ENCODE measurements at places on chromosomes 6 and 20.

DNA sequence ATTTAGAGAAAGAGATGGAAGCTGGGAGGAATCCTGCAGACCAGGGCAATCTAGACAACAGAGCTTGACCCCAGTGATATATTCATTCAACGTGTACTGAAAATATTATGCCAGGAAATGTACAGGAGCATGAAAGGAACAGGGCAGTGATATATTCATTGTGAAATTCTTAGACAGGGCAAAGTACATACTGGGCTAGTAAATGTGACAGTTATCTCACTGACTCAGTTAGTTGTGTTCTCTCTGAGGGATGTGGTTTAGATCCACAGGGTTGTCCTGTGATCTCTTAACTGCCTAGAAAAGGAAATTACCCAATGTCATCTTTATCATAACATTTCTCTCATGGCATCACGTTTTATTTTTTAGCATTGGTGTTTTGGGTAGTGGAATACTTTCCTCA lies 891.3 kb downstream of the EYS start:
- no peak for DNase-seq

DNA sequence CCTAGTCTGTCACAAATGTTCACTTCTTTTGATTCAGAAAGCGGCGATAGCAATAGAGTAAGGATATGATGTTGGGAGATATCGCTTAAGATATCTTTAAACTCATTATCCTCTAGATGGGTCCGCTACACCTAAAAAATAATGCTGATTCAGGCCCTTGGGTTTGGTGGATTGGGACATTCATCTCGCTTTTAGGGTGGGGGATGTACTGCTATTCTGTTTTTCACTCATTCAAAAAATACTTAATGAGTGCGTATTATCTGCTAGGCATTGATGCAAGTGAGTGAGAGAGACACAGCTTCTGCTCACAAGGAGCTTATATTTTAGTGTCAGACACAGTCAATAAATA lies 118.3 kb upstream of the SUPT3H start:
- DNase-seq = no peak

DNA sequence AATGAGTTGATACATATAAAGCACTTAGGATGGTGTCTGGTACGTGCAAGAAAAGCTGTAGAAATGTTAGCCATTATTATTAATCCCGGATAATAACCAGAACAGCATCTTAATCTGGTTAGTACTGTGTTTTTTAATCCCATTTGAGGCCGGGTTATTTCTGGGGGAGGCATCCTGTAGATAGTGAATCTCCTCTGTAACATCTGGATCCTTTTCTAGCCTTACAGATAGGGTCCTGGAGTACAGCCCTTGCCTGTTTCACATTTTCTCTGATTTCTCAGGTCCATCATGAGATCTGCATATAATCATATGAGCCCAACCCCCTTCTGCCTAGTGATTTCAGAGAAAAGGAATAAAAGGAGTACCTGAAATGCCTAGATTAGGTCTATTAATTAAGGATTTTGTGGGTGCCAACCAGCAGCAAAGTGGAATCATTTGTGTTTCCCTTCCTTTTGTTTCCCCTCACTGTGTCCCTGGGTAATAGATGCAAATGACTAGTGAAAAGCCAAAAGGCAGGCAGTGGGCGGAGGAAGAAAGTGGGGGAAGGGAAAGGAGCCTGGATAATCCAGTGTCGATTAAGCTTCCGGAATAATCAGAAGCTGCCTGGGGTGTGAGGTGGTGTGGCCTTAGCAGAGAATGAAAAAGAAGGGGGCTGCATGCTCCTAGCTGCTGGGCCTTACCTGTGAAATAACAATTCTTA lies 88.9 kb downstream of the SOBP start:
- DNase-seq = no peak

DNA sequence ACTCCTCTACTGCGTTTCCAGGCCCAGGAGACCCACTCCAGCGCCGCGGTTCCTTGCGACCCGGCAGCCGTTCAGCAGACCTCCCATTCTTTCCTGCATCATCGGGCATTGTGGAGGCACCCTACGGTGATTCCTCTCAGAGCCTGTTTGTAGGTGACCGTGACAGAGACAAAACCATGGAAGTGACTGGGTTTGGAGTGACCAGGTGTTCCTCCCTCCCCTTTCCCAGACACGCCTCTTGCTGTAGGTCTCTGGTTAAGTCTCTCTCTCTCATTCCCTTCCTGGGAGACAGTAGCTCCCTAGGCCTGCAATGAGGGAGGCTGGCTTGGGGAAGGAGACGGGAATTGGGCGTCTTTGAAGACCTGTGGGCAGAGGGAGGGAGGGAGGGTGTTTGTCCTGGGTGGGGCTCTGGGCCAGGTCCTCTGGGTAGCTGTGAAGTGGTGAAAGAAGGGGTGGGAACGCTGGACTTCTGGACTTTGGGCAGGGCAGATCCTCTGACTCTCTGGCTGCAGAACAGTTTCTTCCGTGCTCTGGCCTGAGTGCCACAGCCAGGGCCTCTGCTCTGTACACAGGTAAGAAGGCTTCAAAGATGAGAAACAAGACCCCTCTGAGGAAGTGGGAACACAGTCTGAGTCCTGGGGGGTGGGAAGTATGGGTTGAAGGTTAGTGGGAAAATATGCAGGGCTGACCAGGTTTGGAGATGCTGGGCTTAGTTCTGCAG lies 763 bp downstream of the KLC4 start:
- DNase-seq = peak; percentile 36

GRCh38 chr6:134943522-134944111 lies 6.3 kb downstream of the ALDH8A1 start:
- no peak for DNase-seq

- no peak for DNase-seq
Observed at GRCh38 chr20:46117704-46118467, at the start of gene CD40. TSS of gene CD40 (plus strand) at chr20:46118314. CDS start at chr20:46118344, 30 bp downstream.

- no peak for DNase-seq
Observed at GRCh38 chr20:61454053-61454452, 202.0 kb downstream of the CDH4 start.

- no peak for DNase-seq
Observed at GRCh38 chr6:514396-514978, 122.9 kb downstream of the IRF4 start.

DNA sequence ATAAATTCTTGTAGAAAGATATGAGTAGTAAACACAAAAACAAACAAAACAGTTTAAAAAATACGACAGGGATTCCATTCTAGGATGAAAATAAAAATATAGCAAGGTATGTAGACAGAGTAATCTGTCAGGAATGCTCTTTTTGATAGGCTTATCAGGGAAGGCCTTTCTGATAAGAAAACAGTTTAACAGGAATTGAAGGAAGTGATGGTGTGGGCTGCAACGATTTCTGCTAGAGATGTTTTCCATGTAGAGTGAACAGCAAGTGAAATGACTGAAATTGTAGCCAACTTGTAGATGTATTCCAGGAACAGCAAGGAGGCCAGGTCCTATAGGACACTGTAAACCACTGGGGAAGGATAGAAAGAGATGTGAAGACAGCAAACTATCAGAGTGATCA lies 689.7 kb upstream of the GJE1 start:
- no peak for DNase-seq

- no peak for DNase-seq
Observed at GRCh38 chr6:147176795-147177194, 27.4 kb upstream of the STXBP5 start.

GRCh38 chr6:138979365-138979764 lies 8.7 kb downstream of the REPS1 start:
- DNase-seq = no peak

DNA sequence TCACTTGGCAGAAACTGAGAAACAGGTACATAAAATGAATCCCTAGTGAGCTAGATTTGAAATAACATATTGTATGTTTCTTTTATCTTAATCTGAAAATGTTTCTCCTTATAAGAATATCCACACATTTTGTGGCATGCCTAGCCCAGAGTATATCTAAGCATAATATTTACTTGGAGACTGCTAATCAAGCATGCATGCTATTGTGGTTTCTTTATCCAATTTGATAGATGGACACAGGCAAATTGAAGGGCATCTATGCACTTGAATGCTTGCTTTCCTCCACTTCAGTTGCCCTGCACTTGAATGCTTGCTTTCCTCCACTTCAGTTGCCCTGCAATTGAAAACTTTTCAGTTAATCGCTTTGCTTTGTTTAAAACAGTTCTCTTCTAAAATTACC lies 729.8 kb downstream of the TBC1D32 start:
- no peak for DNase-seq
